Activated B cell treated with CpG ODN at 0.5 μM for 24 hours (primary cell): ENCODE measurements at places on chromosomes 16 and 17. TPM values are rescaled to one million over a fixed set of nuclear protein-coding genes. Genes with fewer than 3 reads are reported as not detected.

DNA sequence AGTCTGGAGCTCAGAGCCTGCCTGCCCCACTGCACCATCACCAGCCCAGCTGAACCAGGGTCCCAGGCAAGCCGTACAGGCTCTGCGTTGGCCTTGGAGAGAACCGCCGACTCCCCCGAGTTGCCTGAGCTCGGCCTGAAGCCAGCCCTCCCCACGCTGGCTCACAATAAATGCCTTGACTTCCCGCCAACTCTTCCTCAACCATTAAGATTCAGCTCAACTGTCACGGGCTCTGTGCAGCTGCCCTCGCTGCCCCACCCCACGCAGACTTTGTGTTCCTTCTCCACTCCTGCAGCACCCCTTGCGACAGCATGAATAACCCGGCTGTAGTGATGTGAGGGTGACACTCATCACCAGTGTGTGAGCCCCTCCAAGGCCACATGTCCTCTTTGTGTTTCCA is 4.8 kb upstream of the QPRT start:
- peak overlapping the region; percentile 32 for H3K27ac ChIP-seq
- no peaks in the 10 kb centered on the region for H3K27me3 ChIP-seq
- H3K36me3 ChIP-seq = no peaks in the 10 kb centered on the region
- H3K4me3 ChIP-seq = no peak overlapping the region
- DNase-seq = no peak

GRCh38 chr16:80250381-80250780 is 290.4 kb upstream of the DYNLRB2 start:
- no peaks in the 10 kb centered on the region for H3K36me3 ChIP-seq
- no peak for DNase-seq
- H3K4me3 ChIP-seq = no peak overlapping the region
- H3K27me3 ChIP-seq = peaks cover 5% of the 10 kb centered on the region
- no peak overlapping the region for H3K27ac ChIP-seq

DNA sequence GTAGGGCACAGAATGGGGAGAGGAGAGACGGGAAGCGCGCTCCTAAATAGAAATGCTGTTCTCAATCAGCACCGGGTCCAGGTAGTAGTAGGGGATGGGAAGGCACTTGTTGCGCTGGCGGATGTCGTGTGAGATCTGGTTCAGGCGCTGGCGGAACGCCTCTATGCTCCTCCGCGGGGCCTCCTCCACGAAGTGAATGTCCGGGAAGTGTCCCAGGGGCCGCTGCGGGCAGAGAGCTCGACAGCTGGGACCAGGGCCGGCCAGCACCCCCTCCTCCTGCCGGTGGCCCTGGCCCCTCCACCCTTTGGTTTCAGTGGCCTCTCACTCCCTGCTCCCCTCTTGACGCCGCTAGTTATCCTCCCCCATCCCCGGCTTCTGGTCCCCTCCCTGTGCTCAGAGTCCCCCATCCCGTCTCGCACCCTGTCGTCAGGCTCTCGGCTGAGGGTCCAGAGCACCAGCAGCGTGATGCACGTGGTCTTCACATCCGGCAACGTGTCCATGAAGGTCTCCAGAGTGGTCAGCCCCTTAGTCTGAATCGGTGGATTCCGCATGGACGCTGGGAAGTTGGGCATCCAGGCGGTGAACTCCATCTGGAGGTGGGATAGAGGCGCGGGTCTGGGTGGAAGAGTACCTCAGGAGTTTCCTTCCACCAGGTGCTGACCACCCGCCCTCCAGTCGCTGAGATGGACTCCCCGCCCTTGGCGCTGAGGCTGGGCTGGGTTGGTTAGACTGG is 14.6 kb downstream of the ALOX12B start:
- peaks cover 45% of the 10 kb centered on the region for H3K27me3 ChIP-seq
- peaks cover 32% of the 10 kb centered on the region for H3K4me1 ChIP-seq
- H3K36me3 ChIP-seq = no peaks in the 10 kb centered on the region
- no peak for DNase-seq

Gene NME4
- 29.9 and 32.9 TPM in 2 replicates for total RNA-seq

- H3K36me3 ChIP-seq = no peaks in the 10 kb centered on the region
- no peak for DNase-seq
- peaks cover 33% of the 10 kb centered on the region for H3K4me1 ChIP-seq
- H3K4me3 ChIP-seq = no peak overlapping the region
Observed at GRCh38 chr17:77312786-77313599, 172.2 kb downstream of the SEC14L1 start.

DNA sequence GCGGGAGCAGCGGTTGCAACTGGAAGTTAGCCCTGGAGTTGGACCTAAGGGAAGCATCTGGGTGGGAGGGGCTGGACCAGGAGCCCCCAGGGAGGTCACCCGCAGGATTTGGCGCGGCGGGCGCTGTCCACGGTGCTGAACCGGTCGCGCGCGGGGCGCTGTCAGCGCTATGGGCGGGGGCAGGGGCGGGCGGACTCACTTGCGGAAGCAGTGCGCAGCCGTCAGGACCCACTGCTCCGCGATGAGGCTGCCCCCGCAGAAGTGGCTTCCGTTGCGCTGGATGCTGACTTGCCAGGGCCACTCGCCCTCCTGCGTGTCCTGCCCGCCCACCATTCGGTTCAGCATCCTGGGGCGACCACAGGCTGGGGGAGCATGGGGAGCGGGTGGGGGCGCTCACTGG is 4.5 kb downstream of the PRSS27 start:
- no peak overlapping the region for H3K4me3 ChIP-seq
- peaks cover 2% of the 10 kb centered on the region for H3K27me3 ChIP-seq
- no peak overlapping the region for H3K27ac ChIP-seq
- no peaks in the 10 kb centered on the region for H3K36me3 ChIP-seq
- peaks cover 11% of the 10 kb centered on the region for H3K4me1 ChIP-seq

Gene NOB1
- total RNA-seq = 76.1 and 78.8 TPM in 2 replicates
